ENCODE measurements at places on chromosomes 6 and 20. TPM values are rescaled to one million over a fixed set of nuclear protein-coding genes. Genes with fewer than 3 reads are reported as not detected.

DNA sequence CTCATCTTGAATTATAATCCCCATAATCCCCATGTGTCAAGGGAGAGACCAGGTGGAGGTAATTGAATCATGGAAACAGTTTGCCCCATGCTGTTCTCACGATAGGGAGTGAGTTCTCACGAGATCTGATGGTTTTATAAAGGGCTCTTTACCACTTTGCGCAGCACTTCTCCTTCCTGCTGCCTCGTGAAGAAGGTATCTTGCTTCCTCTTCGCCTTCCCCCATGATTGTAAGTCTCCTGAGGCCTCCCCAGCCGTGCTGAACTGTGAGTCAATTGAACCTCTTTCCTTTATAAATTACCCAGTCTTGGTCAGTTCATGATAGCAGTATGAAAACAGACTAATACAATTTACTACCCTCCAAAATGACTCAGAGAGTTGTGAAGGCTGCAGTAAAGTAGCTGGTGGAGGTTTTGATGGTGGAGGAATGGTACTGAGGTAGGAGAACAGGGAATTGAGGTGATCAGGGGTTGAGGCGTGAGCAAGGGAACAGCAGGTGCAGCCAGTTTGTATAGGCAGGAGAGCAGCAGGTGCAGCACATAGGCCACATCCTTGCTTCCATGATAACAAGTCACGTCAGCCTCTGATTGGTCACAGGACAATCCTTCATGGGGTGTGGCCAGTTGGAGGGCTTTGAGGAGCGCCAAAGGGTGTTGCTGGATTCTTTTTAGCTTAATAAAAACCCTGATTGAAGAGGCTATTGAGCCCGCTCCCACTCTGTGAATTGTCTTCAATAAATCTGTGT, 150.0 kb downstream of the CDC5L start:
- DNase-seq, result no peak

Gene LY6G5C
- polyA plus RNA-seq, result 9.1 TPM

GRCh38 chr6:54907355-54907754, 60.8 kb downstream of the FAM83B start:
- no peak for DNase-seq

DNA sequence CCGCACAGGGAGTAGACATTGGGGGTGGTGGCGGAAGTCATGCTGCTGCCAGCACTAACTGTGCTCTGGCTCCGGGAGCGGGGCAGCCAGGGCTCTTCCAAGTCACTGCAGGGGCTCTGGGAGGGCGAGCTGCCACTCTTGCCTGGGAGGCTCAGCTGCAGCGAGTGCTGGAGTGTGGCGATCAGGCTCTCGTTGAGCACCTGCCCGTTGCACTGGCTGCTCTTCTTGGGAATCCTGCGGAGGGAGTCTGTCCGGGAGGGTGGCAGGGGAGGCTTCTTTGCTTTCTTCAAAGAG, 28.0 kb downstream of the HEBP2 start:
- no peak for DNase-seq

DNA sequence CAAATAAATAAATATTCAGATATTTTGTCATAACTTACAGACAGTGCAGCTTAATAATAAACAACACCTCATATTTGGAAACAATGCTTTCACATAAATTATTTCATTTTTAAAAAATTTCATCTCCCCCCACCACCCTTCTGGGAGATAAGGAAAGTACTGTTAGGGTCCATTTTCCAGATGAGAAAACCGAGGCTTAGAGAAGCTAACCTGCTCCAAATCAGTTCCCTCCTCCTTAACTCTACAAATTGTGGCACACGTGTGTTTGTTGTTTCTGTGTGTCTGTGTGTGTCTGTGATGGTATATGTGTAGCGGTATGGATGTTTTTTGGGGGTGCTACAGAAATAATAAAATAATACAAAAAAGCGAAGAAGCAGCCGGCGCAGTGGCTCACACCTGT, 54.2 kb upstream of the NAA20 start:
- no peak for DNase-seq

GRCh38 chr6:20700375-20700774, 166.1 kb downstream of the CDKAL1 start:
- no peak for DNase-seq

DNA sequence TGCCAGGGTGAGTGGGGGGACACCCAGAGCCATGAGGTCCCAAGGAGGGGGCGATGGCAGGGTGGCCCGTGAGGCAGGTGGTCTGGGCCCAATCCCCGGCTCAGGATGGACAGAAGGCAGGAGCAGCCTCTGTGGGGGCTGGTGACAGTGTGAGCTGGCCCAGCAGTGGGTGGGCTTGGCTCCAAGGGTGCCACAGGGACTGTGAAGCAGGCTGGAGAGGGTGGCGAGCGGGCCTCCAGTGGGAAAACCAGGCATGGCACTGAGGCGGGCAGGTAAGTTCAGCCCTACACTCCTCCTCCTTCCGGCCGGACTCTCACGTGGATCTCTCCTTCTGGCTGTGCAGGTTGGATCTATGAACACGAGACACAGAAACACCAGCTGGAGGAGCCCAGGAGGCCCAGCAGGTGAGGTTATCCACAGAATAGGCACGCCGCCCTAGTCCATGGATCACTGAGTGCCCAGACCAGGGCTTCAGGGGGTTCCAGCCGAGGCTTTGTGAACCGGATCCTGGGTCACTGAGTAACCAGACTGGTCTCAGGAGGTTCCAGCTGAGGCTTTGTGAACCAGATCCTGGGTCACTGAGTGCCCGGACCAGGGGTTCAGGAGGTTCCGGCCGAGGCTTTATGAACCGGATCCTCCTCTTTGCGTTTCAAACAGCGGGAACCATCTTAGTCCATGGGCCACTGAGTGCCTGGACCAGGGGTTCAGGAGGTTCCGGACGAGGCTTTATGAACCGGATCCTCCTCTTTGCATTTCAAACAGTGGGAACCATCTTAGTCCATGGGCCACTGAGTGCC, 76.4 kb upstream of the BHLHE23 start:
- DNase-seq, result no peak

DNA sequence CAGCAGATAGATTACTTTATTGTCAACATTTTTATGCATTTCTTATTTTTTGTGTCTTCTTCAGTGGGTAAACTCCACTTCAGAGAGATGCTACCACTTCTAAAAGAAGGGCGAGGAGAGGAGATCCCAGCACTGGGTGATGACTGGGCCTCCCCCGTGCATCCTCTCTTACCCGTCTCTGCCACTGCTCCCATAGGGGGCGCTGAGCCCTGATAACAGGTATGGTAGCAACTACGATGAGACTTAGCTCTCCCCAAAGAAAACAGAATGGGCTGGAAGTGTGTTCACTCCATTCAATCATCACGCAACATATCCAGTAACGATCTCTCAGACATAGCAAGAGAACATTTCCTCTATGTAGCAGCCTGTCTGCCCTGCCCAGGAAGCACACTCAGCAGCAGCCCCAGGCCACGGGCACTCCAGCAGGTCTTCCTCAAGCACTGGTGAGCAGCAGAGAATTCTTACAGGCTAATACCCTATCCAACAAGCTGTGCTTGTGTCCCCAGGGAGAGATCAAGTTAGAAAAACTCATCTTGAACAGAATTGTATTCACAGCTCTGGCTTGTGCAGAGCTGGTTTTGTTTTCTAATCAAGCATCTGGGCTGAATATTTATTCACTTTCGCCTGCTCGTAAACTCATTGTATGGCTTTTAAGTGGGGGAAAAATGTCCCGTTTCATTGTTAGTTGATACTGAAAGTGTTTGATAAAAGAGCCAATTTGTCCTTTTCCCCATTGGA, 533.1 kb upstream of the CDH4 start:
- no peak for DNase-seq

DNA sequence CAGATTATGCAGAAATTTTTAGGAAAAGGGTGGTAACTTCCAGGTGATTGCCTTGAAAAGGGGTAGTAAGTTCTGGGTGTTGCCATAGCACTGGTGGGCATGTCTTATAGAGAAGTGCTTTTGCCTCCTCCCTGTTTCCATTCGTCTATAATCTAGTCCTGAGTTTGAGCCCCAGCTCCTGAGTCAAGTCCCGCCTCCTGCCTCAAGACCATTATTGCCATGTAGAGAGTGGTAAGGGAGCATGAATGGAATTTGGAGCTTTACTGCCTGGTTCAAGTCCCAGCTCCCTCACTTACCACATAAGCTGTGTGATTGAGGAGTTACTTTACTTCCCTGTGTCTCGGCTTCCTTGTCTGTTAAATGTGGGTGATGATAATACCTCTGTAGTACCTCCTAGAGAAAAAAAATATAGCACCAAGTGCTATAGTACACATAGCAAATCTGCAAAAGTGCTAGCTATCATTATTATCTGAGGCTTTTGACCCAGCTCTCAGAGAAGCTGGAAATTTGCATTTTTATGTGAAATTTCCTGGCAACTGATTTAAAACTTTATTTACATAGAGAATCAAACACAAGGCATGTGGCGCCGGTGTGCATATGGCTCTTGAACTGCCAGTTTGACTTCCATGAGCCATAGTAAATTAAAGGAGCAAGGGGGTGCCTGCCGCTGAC, 36.0 kb downstream of the TGM6 start:
- DNase-seq, result no peak

- no peak for DNase-seq
Observed at GRCh38 chr6:146997062-146997461, 207.2 kb upstream of the STXBP5 start.

- no peak for DNase-seq
Observed at GRCh38 chr6:90217506-90218127, 79.0 kb downstream of the BACH2 start.

Gene MUC22
- 0.02 TPM for polyA plus RNA-seq

- DNase-seq, result no peak
Observed at GRCh38 chr6:151005896-151006632, 140.6 kb downstream of the MTHFD1L start.

Gene DOK5
- 1.0 TPM for polyA plus RNA-seq

- no peak for DNase-seq
Observed at GRCh38 chr20:37941332-37941731, 38.4 kb downstream of the VSTM2L start.

- DNase-seq, result peak; percentile 73
Observed at GRCh38 chr6:33410711-33411631, at the start of gene PHF1. PHF1 (plus strand) TSS chr6:33411014; CDS start chr6:33412264, 1,250 bp downstream.

Gene CCDC170
- polyA plus RNA-seq, result 0.21 TPM

Gene COL11A2
- polyA plus RNA-seq, result 5.5 TPM

Data from thymus (tissue), 14 donors.